A172 (cell line): ENCODE measurements at places on chromosomes 2 and 18. TPM values are rescaled to one million over a fixed set of nuclear protein-coding genes. Genes with fewer than 3 reads are reported as not detected.

GRCh38 chr18:70421471-70422390 lies 132.9 kb downstream of the SOCS6 start:
- DNase-seq, result peak; percentile 95

Gene VPS4B
- total RNA-seq, result 33.8 and 41.8 TPM in 2 replicates

Gene AMER3
- not detected in 2 replicates for total RNA-seq

DNA sequence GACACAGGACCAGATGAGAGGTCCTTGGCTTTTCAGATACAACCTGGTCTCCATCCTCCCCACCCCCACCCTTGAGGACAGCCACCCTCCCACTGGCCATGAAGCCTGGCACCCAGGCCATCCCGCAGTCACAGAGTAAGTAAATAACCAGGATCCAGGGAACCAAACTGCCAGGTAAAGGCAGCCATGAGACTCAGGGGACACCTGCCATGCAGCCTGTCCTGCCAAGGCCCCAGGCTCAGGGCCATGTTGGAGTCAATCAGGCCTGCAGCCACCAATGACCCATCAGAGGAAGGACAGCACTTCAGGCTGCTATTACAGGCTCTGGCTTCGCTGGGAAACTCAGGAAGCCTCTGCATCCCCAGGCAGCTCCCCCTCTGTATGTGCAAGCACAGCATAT lies 15.6 kb downstream of the SPATA3 start:
- DNase-seq, result no peak

Gene ARHGAP15
- not detected in 2 replicates for total RNA-seq
